NCI-H1092 (cell line): ENCODE measurements at places on chromosomes 7 and 10.

- DNase-seq = peak; percentile 60
Observed at GRCh38 chr7:26853788-26854393, 10.5 kb downstream of the SKAP2 start.

GRCh38 chr10:76626386-76626785 is 1011.2 kb downstream of the KCNMA1 start:
- no peak for DNase-seq

GRCh38 chr10:4086131-4086898 is 301.3 kb upstream of the KLF6 start:
- DNase-seq = no peak

- no peak for DNase-seq
Observed at GRCh38 chr10:49252313-49253034, 46.5 kb upstream of the C10orf71 start.

GRCh38 chr10:129372172-129372571 is 94.9 kb upstream of the MGMT start:
- DNase-seq = no peak

DNA sequence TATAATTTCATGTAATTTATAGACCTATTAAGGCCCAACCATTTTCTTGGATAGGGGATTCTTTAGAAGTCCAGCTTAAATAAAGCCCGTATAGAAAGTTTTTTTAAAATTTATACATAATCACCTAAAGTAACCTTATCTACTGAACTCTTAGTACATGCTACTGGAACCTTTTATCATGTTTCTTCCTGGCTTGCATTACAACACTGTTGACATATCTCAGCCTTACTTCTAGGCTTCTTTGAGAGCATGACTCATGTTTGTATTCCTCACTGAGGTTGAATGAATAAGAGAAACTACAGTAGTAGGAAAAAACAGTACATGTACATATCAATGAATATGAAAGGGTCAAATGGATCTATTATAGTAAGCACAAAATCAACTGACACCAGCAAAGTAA is 8.2 kb upstream of the MAGI2 start:
- DNase-seq = no peak

- no peak for DNase-seq
Observed at GRCh38 chr10:44183667-44184632, 200.9 kb downstream of the CXCL12 start.

- DNase-seq = no peak
Observed at GRCh38 chr7:41244246-41244645, 458.6 kb downstream of the INHBA start.

- DNase-seq = no peak
Observed at GRCh38 chr7:93054975-93055374, 62.8 kb downstream of the SAMD9 start.

GRCh38 chr7:146177301-146177700 is 60.7 kb downstream of the CNTNAP2 start:
- no peak for DNase-seq

DNA sequence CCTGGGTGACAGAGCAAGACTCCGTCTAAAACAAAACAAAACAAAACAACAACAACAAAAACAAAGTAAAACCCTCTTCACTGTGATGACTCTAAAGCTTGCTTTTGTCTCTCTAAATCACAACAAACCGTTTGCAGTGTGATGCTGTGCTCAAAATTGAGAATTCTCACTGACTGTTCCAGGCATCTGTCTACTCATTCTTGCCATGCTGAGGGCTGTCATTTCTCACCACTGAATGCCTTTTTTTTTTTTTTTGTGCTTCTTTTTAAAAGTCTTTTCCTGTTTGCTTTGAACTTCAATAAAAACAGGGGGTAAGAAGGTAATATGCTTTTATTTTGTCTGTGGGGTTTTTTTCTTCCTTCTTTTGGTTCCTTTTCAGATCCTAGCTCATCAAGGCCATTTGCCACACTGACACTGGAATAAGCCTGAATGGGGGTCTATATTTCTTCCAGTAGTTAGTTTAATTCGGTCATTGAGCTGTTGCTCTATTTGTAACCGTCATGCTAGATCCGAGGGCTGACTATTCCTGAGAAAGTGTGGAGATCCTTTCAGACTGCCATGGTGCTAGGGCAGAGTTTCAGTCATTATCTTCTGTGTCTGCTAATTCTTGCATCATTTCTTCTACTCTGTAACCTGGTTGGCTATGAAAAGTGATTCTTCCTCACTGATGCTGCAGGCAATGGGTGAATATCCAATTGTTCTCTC is 10.6 kb downstream of the FAS start:
- no peak for DNase-seq

- DNase-seq = no peak
Observed at GRCh38 chr10:31508882-31509281, 189.9 kb downstream of the ZEB1 start.

GRCh38 chr10:4353059-4353655 is 472.9 kb upstream of the AKR1E2 start:
- DNase-seq = no peak

DNA sequence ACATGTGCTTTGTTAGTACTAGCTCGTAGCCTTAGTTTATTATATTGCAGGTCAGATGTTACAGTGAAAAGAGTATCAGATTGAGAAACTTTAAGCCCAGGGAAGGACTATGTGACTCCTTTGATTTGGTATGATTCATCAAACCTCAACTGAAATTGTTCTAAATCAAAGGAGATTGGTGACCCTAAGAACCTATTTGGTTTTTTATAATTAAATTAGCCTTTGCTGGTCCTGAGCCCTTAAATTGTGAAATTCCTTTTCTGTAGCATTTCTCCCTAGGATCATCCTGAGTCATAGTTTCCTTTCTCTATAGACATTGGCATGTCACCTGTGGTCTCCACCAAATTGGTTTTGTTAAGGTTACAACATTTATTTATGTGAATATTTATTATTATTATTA is 89.7 kb downstream of the POLR1F start:
- DNase-seq = no peak

GRCh38 chr10:121613456-121613855 is 15.2 kb upstream of the FGFR2 start:
- no peak for DNase-seq

DNA sequence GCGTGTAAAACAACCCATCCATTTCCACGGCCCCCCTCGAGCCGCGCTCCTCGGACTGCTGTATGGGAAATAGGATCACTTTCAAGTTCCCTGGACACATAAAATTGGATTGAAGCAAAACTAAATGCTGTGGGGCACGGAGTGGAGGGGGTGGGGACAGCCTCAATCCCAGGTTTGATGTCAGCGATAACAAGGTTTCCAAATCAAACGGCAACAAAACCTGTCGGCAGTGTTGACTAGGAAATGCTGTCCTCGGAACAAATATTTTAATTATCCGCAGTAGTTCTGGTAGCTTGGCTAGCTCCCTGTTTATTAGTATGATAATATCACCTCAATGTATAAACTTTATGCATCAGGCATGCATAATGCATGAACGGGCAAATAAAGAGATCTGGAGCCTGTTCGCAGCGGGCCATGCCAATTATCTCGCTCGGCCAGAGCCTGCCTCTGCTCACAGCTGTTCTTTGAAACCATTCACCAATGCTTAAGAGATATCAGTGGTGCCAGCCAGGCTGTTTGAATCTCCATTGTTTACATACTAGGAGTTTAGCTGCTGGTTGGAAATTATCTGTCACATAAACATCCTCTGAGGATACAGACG is 161.1 kb downstream of the PAXIP1 start:
- peak; percentile 95 for DNase-seq

DNA sequence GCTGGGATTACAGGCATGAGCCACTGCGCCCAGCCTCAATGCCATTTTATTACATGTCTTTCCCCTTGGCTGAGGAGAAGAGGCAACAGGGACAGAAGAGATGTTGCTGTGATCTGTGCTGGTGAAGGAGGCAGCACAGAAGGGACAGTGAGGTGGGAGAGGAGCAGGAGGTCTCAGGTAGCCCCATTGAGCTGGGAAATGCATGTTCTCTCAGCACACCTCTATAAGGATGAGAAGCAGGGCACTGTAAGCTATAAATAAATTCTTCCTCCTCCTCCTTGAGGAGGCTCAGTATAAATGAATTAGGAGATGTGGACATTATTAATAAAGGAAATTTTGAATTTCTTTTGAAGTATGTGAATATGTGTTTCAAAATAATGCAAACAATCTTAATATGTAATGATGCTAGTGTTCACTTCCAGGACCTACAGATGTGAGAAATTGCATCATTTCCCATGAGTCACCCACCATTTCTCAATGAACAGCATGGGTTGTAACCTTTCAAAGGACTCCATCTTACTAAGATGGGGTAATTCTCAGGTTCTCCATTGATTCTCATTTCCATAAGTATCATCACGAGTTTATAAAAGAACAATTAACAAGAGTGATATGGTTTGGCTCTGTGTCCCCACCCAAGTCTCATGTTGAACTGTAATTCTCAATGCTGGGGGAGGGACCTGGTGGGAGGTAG is 88.9 kb upstream of the ODAD2 start:
- DNase-seq = no peak

- DNase-seq = no peak
Observed at GRCh38 chr7:36304099-36304425, 85.6 kb upstream of the ANLN start.

- DNase-seq = no peak
Observed at GRCh38 chr10:70198696-70199466, 28.6 kb upstream of the SAR1A start.

DNA sequence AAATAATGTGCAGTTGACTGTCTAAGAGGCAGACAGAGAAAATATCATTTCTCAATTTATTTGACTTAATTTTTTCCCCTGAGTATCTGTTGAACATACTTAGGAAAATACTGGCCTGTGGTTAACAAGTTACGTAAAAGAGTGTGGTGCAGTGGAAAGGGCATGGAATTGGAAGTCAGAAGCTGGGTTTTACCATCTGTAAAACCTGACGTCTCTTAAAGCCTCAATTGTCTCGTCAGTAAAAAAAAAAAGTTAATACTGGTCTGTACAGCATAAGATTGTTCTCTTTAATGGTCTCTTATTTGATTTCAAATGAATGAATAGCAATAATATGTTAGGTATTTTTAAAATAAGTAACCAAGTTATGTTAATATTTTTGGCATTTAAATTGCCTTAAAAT is 67.8 kb downstream of the PHTF2 start:
- DNase-seq = no peak

- DNase-seq = no peak
Observed at GRCh38 chr7:100111156-100111555, 8.0 kb downstream of the TAF6 start.

DNA sequence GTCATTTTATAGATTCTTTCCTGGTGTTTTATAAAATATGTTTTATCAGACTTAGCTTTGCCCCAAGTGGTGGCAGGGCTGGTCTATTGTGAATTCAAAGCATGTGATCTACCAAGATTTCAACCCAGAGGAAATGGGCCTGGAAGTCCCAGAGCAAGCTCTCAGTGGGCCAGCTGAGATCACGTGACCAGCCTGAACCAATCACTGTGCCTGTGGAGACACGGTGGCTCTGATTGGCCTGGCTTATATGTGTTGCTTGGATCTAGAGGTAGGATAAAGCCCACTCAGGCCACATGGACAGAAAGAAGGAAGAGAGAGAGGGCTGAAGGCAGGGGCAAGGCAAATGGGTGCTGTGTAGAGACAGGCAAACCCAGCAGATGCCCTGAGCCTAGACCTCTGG is 65.5 kb upstream of the GATA3 start:
- DNase-seq = no peak

DNA sequence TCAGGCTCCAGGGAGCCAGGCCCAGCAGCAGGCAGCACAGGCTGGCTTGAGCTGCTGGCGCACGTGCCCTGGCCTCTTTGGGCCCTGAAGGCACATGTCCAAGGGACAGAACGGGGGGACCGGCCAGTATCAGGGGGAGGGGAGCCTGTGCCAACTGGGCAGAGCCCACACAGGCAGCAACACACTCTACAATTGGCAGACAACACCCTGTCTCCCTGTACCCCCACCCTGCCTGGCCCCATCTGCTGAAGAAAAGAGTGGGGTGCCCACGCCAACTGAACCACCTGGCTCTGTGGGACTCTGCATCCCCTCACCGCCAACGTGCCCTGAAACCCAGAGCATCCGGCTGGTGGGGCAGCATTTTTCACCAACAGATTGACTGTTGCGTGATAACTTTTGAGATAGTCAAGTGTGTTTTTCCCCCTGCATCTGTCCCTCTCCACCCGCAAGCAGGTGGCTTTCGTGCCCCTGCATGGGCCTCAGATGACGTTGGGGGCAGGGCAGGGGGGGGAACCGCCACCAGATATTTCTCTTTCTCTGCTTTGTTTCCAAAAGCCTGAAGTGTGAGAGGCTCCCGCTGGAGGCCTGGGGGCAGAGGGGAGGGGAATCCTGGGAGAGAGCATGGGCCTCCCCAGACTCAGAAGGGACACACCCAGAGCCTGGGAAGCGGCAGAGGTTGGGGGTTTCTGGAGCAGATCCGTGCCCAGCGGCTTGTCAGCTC is 21.8 kb downstream of the SLIT1 start:
- no peak for DNase-seq

DNA sequence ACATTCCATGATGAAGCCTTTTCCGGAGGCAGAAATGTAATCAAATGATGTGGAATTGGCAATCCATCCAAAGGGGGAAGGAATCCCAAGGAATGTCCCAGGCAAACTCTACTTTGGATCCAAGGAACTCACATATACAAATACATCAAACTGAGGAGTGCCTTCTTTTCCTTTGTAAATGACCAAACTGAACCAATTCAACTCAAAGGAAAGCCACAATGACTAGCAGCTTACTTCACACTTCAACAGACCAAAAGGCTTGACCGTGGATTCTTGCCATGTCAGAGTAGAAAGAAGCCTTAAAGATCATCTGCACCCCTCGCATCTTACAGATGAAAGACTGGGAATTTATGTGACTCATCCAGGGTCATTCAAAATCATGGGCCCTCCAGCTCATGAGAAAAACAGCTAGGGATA is 79.7 kb upstream of the MACROH2A2 start:
- no peak for DNase-seq
